Effector CD8-positive, alpha-beta T cell (primary cell): ENCODE measurements at places on chromosomes 11 and 22.

DNA sequence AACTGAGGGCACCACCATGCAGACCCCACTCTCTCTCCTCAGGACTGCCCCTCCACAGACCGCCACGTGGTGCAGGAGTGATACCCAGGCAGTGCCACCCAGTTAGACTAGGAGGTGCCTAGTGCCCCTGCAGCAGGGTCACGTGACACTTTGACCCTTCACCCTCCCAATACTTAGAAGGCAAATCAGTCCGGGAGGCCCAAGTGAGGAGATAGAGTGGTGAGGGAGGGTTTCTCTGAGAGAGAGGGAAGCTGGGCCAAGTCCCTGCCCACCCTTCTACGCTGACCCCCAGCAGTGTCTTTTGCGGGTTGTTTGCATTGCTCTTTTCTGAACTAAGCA, 84.6 kb downstream of the BUD13 start:
- no peak for DNase-seq

- peak; percentile 78 for DNase-seq
These were observed 5.5 kb upstream of the NFAM1 start for GRCh38 chr22:42437488-42438292.

GRCh38 chr11:86156397-86156955, 87.6 kb upstream of the PICALM start:
- DNase-seq = no peak

- no peak for DNase-seq
These were observed 3.3 kb upstream of the KCNJ11 start for GRCh38 chr11:17391493-17392355.
